NCI-H1930 (cell line): ENCODE measurements at places on chromosomes 16 and 17.

- DNase-seq: no peak
Measured at GRCh38 chr16:81860287-81861266, 81.5 kb downstream of the PLCG2 start.

DNA sequence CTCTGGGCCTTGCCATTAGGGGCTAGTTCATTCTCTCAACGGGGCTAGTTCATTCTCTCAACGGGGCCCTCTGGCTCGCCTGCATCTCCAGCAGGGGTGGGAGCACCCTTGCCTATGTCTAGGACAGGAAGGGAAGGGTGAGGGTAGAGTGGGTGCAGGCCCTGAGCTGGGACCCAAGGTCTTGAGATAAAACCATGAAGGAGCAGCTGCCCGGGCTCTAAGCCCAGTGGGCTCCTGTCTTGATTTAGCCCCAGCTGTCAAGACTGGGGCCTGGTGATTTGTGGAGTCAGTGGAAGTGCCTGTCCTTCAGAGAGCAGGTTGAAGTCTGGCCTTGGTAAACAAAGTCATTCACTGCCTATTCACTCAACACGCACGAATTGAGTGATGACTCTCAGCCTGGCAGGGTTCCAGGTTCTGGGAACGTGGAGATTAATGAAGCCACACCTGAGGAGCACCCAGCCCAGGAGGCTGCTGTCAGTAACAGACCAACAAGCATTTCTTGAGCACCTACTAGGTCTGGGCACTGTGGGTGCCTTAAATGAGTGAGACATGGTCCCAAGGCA lies 35.4 kb downstream of the WNT3 start:
- no peak for DNase-seq

- DNase-seq: no peak
Measured at GRCh38 chr16:27404163-27404823, 2.3 kb downstream of the IL21R start.

DNA sequence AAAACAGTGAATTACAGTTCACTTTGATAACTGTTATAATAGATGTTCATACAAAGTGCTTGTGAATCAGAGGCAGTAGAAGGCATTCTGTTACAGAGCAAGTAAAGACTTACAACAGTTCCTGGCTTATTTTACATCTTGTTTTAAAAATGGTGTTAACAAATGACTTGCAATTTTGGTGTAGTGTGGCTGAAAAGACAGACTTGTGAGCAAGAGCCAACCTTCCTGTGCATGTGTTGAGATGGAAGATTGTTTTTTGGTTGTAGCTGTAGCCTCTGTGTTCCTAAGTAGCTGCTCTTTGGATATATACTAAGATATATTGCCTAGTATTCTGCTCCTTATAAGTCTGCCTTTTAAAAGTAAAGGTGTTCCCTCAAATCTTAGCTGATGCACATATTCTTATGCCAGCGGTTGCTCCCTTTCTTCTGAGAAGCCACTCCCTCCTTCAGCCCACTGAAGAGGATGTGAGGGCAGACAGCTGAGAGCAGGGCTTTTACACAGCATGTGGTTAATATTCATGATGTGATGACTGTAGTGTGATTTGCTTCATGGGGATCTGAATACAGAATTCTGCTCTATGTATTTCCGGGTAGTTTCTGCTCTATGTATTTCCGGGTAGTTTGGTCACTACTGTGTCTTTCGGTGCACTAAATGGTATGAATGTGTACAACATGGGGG lies 182.3 kb downstream of the PHKB start:
- DNase-seq: no peak

DNA sequence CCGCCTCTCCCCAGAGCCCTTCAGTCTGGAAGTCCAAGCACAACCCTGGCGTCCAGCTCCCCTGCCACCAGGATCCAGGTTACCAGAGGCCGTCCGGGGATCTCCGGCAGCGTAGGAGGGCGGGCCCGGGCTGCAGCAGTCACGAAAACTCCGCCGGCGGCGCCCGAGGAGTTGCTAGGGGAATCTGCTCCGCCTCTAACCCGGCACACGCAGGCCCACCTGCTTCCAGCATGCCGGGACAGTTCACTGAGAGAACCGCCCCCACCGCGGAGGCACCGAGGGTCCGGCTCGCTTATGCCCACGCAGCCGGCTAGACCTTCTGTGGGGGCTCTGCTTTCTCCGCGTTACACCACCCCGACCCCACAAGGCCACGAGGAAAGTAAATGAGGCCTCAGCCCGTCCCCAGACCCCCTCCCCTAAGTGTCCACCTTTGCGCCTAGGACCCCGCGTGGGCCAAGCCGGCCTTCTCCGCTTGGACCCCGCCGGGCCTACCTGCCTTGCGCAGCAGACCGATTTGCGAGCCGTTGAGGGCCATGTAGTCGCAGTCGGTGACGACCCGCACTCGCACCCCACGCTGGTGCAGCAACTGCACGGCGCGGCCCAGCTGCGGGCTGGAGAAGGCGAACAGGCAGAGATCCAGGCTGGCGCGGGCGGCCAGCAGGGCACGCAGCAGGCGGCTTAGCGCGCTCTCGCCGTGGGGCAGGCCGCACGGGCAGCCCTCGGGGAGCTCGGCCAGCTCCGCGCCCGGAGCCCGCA lies 587 bp downstream of the PLD6 start:
- DNase-seq: no peak

GRCh38 chr17:4064366-4064765 lies 78.5 kb downstream of the ZZEF1 start:
- DNase-seq: no peak

DNA sequence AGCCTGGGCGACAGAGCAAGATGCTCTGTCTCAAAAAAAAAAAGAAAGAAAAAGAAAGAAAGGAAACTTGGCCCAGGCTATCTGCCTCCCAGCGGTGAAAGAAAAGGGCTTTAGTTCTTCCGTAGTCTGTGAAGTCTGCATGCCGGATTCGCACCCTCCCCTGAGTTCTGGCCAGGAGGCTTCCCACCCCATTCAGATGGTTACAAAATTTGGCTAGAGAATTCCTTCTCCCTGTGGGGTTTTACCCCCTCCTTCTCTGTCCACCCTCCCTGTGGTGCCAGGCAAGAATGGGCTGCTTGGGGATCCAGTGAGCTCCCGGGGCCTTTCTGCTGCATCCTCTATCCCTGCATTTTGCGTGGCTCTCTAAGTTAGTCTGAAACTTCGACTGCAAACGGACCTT lies 37.8 kb downstream of the PAFAH1B1 start:
- no peak for DNase-seq

DNA sequence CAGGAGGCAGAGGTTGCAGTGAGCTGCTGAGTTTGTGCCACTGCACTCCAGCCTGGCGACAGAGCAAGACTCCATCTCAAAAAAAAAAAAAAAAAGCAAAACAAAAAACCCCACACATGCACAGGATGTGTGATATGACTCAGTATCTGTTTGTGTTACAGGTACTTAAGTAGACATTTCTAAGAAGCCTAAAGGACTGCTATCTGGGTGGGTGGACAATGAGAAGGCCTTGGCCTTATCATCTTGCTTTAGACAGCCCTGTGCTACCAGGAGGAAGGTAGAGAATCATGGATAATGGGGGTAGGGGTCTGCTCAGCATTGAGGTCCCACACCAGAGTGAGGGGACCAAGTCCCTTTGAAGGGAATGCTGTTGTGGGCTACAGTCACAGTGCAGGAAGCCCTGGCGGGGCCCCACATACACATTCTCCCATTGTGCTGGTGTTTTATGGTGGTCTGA lies 26.7 kb downstream of the PLD6 start:
- no peak for DNase-seq

DNA sequence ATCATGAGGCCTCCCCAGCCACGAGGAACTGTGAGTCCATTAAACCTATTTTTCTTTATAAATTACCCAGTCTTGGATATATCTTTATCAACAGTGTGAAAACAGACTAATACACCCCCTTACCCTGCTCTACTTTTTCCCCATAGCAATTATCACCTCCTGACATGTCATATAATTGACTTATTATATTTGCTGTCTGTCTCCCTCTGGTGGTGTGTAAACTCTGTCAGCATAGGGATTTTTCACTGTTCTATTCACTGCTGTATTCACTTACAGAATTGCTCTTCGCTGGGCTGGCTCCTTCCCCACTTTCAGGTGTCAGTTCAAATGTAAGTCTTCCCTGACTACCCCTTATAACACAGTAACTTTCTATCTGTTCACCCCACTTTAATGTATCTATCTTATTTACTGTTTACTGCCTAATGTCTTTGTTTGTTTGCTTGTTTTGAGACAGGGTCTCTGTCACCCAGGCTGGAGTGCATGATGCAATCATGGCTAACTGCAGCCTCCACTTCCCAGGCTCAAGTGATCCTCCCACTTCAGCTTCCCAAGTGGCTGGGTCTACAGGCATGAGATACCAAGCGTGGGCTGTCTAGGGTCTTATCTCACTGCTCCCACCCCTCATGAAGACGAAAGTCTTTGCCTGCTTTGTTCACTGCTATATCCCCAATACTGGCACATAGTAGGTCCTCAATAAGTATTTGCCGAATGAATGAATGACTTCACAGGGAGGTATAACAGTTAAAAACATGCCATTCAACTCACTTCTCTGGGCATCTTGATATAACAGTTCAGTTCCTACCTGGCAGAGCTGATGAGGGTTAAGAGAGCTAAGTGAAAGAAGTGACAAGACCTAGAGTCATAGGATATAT lies 52.4 kb upstream of the CDH3 start:
- DNase-seq: no peak

DNA sequence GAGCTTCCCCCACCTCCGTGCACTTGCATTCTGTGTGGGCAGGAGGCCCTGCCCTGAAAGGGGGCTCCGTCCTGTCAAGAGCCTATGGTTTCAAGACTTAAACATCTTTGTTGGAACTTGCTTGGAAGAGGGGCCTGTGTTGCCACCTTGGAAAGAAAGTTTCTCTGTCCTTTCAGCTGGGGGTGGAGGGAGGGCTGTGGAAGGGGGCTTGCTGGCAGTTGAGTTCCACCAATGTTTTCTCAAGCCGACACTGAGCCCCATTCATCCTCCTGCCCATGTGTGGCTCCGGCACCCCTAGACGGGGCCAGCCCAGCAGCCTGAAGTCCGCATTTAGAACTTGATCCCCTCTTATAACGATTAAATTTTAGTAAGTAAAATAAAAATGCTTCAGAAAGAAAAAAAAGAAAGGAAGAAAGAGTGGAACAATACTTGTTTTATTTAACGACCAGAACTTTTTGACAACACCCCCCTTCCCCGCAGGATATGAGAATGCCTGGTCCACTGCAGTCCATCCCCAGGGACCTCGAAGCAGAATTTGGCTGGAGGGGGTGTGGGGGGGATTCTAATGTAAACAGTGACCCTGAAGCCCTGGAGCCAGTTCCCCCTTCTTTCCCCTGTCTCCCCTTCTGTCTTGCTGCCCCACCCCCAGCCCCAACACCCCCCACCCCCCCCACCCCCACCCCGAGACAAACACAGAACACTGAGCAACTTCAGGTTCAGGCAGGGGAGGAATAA lies 26.9 kb upstream of the CLEC18A start:
- no peak for DNase-seq

DNA sequence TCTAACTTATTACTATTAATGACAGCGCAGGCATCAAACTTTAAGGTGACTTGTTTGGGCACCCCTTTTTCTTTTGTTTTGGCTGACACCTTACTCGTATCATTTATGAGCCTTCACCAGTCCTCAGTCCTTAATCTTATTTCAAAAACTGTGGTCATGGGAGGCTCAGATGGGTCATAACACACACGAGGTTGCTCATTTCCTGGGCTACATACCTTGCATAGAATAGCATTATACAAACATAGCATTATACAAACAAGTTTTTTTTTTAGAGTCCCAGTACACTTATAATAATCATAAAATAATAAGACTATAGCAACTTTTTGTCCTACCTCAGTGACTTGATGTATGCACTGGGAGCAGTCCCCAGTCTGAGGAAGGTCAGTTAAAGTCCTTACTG lies 11.2 kb upstream of the ACSF2 start:
- DNase-seq: no peak

DNA sequence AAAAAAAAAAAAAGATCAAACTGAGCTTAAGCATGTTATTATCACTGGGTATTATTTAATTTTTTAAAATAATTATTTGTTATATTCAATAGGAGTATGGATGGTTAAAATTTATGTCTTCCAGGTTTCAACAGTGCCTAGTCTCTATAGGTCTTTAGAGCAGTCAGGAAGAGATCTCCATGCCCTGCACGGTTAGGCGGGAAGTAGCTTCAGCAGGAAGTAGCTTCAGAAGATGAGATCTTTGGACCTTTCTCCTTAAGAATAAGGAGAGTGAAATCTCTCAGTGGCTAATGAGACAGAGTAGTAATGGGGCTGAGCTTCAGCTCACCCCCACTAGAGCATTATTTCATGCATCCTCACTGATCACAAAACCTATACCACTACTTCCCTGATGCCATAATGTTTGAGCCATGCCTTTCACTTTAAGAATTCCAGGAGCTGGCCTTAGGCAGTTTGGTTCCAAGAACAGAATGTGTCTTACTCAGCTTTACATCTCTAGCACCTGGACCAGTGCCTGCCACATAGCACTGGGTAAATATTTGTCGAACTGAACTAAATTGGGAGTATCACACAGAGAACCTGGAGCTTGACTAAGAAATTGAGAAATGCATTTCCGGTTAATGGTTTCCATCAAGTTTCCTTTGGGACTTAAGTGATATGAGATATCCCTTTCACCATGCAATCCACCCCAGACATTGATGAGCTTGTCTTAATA lies 43.5 kb downstream of the SCPEP1 start:
- DNase-seq: no peak

DNA sequence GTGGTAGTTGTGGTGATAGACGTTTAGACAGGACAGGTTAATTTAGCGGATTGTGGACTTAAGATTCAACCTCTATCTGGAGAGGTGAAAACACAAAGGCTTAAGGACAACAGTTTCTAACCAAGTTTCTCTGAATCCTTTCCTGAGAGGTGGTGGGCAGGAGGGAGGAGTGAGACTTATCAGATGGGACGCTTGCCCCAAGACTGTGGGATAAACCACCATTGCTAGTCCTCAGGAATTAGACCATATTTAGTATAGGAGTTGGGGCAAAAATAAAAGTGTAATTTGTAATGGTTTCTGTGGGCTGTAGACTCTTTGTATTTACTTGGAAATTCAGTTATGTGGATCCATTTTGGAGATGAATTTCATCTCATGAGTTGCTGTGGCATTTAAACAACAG lies 6.6 kb downstream of the PDP2 start:
- no peak for DNase-seq

- no peak for DNase-seq
Measured at GRCh38 chr16:57526498-57526897, 9.9 kb downstream of the CCDC102A start.

DNA sequence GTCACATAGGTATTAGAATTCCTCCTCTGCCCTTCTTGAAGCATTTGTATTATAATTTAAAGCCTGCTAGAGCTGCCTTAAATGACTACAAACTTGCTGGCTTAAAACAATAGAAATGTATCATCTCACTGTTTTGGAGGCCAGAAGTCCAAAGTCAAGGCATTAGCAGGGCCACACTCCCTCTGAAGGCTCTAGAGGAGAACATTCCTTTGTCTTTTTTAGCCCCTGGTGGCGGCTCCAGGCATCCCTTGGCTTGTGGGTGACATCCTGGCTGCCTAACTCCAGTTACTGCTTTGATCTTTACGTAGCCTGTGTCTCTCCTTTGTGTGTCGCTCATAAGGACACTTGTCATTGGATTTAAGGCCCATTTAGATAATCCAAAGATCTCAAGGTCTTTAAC lies 186.6 kb upstream of the SALL1 start:
- DNase-seq: no peak
